Epithelial cell of prostate (primary cell): ENCODE measurements at places on chromosomes 2 and 18.

GRCh38 chr18:54215069-54215468, 9.4 kb downstream of the MBD2 start:
- DNase-seq = no peak

DNA sequence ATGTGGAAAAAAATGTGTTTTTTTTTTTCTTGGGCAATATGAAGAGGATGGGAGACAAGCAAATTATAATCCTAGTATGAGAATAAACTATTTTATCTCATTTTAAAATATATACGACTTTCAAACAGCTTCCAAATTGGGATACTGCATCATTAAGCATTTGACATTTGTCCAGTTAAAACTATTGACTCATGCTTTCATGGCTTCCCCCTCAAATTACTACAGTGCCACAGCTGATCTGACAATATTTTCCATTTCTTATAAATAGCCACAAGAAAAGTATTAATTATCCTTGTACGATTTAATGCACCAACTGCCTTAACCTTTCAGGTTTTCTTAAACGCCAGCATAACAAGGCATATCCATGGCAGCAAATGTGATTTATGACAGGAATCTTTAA, 1134.8 kb upstream of the ZEB2 start:
- no peak for DNase-seq

- no peak for DNase-seq
These were observed 130.3 kb upstream of the BCL2L11 start for GRCh38 chr2:110990440-110990839.

DNA sequence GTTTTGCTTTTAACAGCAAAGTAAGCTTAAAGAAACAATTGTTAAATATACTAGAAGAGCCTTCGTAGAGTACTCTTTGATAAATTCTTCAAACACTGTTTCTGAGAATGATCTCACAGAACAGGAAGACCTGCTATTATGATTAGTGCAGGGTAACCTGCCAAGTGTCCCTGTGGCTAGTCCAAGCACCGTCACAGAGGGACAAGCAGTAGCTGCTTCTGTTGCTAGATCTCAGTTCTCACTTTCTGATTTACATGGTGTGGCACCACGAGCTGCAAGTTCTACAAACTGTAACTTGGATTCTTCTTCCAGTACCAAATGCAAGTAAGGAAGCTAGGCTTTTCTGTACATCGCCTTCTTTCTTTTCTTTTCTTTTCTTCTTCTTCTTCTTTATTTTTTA, 121.5 kb downstream of the PIEZO2 start:
- no peak for DNase-seq

DNA sequence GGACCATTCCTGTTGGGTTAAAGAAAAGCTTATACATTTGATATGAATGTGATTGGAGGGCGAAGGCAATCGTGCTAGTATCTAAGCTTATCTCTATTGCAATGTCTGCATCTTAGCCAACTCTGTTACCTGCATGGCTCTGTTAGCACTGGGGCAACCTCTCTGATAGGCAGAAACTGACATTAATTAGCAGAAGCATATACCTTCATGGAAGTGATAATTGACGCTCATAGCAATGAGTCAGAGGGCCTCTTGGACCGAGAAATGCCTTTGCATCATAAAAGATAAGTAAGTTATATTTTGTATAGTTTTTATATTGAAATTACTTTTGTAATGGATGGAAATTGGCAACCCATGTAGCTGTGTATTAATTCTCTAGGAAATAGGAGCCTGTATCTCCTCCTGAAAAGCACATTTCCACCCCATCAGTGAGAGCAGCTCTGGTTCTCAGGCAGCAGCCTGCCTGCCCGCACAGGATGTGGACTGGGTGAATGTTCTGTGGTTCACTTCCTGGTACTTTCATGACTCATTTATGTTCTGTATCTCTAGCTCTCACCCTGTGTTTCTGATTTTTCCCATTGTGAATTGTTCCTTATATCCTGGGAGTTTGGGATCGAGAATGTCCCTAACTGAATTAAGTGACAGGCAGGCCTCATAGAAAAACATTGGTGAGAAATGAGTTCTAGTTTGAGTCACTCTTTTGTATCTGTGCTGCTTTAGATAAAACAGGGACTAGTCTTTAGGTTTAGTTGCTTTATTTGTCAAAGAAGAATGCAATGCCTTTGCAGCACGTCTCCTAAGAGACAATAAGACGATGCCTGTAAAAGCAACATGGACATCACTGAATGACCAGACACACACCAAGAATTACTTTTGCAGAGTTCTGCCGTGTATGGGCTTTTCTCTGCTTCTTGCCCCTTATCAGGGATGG, 344.9 kb downstream of the DCDC2C start:
- peak; percentile 3 for DNase-seq
